ENCODE measurements at places on chromosomes 13 and 19.

GRCh38 chr19:49104229-49104864 is 9.8 kb upstream of the LIN7B start:
- no peak for DNase-seq

GRCh38 chr13:32851083-32852069 is 164.8 kb upstream of the KL start:
- DNase-seq, result peak; percentile 81

- DNase-seq, result no peak
Measured at GRCh38 chr19:5948752-5949564, 29.0 kb downstream of the RANBP3 start.

- no peak for DNase-seq
Measured at GRCh38 chr19:29499261-29499920, 26.4 kb upstream of the VSTM2B start.

GRCh38 chr13:46097663-46098062 is 7.2 kb downstream of the CPB2 start:
- no peak for DNase-seq

- no peak for DNase-seq
Measured at GRCh38 chr19:16074488-16075365, 1.6 kb upstream of the TPM4 start.

- no peak for DNase-seq
Measured at GRCh38 chr19:7662657-7663056, 6.2 kb upstream of the RETN start.

DNA sequence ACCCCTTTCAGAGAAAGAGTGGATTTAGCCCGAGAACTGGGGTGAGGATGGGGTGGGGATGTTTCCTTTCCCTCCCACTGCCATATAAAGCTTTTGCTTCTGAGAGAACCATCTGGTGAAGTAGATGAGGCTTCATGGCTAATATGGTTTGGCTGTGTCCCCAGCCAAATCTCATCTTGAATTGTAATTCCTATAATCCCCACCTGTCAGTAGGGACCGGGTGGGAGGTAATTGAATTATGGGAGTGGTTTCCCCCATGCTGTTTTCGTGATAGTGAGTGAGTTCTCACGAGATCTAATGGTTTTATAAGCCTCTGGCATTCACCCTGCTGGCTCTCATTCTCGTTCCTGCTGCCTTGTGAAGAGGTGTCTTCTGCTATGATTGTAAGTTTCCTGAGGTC is 270.9 kb downstream of the LMO7 start:
- no peak for DNase-seq

- no peak for DNase-seq
Measured at GRCh38 chr19:8242211-8242821, 33.1 kb downstream of the CERS4 start.
